ENCODE measurements at places on chromosomes 13 and 19.

DNA sequence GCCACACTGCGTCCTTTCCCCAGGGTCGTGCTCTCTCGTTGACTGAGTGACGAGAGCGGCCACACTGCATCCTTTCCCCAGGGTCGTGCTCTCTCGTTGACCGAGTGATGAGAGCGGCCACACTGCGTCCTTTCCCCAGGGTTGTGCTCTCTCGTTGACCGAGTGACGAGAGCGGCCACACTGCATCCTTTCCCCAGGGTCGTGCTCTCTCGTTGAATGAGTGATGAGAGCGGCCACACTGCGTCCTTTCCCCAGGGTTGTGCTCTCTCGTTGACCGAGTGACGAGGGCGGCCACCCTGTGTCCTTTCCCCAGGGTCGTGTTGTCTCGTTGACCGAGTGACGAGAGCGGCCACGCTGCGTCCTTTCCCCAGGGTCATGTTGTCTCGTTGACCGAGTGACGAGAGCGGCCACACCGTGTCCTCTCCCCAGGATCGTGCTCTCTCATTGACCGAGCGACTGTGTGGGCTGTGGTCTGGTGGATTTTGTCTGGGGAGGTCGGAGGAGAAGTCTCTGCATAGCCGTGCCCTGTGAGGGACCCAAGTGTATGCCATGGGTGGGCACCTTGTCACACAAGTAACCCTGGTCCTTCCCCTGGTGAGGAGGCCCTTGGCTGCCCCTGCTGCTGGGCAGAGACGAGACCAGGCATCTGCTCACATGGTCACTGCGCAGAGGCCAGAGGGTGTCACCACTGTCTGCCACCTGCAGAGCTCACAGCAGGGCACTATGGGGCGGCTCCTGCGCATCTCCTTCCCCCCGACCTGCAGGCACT is 107.7 kb downstream of the KDM4B start:
- DNase-seq: no peak

GRCh38 chr13:61935710-61936109 is 520.1 kb upstream of the PCDH20 start:
- no peak for DNase-seq

DNA sequence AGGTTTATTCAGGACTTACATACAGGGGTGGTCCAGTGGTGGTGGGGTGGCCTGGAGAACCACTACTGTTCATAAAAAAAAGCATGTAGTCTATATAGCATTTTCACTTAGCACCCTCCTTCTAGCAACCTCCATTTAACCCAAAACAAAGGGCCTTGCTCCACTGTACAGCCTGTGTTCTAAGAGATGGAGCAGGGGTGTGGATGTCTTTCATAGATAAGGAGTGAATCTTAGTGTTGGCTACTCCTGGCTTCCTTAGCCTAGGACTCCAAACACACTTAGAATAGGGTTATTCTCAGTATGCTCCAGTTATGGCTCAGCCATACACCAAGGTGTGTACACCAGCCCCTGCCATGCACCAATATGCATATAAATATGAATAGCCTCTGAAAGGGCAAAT is 95.2 kb downstream of the ELF1 start:
- DNase-seq: no peak

DNA sequence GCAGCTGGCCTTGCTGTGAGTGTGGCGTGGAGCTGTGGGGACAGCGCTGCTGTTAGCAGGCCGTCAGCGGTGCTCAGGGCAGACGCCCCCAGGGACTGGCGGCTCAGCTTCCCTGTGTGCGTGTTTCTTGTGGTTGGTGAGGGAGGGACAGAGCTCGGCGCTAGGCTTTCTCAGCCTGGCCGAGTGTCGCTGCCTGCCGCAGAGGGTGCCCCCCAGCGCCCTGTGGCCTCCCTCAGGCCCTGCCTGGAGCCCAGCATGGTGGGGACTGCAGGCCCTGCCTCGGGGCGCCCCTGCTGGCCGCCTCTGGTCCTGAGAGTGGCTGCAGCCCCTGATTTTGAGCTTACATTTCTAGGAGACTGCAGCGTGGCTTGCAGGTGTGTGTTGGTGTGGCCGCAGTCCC is 35.5 kb downstream of the DOT1L start:
- DNase-seq: no peak

DNA sequence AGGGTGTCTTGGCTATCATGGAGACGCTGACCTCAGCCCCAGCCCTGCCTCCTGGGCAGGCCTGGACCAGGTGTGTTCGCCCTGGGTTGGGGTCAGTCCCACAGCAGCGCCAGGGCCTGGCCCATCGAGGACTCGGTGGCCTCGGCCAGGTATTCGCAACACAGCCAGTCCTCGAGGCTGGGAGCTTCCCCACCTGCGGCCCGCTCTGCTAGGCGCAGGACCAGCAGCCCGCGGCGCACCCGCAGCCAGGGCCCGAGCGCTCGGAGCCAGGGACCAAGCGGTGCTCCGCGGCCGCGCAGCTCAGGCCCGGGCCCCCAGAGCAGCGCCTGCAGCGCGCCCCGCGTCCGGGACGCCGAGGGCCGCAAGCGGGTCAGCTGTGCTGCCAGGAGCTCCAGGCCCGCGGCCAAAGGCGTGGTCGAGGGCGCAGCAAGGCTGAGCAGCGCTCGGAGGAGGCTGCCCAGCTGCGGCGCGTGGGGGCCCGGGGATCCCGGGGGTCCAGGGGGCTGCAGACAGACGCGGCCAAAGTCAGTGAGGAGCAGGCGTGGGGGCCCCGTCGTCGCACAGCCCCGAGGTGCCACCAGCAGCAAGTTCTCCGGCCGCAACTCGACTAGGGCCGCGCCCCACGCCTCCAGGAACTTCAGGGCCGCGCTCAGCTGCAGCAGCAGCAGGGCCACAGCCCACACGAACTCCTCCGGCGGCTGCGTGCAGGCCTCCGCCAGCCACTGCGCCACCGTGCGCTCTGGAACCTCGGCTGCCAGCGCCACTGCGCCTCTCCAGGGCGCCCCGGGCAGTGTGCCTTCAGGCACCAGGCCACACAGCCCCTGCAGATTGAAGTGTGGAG is 6.2 kb downstream of the PEAK3 start:
- DNase-seq: no peak

DNA sequence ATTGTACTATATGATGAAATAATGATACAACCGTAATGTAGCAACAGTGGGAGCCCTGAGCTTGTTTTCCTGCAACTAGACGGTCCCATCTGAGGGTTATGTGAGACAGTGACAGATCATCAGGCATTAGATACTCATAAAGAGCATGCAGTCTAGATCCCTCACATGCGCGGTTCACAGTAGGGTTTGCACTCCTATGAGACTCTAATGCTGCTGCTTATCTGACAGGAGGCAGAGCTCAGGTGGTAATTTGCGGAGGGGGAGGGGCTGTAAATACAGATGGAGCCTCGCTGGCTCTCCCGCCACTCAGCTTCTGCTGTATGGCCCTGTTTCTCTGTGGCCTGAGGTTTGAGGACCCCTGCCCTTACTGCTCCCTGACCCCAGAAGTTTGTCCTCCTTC is 13.7 kb downstream of the EPHX3 start:
- DNase-seq: no peak

DNA sequence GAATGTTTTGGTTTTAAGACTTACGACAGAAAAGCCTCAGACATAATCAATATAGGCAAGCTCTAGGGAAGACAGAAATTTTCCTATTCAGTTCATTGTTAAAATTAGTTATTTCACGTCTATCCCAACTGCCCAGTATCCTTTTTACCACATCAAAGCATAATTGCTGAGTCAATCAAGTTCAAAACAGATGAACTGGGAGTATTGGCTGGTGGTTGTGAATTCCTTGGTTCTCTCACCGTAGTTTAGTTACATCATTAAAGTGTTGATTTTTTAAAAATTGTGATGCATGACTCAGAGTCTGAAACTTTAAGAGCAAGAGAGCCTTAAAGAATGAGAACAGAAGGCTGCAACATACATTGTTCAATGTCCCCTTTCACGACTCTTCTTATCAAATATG is 143.3 kb upstream of the FREM2 start:
- no peak for DNase-seq

- no peak for DNase-seq
Measured at GRCh38 chr19:16886305-16886880, 2.4 kb upstream of the F2RL3 start.

GRCh38 chr13:113192279-113192678 is 16.2 kb downstream of the PCID2 start:
- no peak for DNase-seq

DNA sequence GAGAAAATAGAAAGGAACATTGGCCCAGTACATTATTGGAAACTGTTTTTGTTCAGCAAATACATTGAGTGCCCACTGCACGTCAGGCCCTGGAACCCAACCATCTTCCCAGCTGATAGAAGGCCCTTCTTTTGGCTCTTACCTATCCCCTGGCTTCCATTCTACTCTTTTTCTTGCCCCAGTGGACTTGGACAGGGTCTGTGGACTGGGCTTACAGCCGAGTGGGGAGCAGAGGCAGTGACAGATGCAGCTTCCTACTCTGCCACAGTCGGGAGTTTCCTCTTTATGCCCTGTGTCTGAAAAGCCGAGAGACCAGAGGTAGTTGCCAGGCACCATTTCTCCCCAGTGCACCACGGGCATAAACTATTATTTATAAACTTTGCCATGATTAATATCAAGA is 70.4 kb downstream of the ARHGAP35 start:
- DNase-seq: no peak

- DNase-seq: peak; percentile 12
Measured at GRCh38 chr19:54029930-54030490, 33.7 kb downstream of the VSTM1 start.

Data from central memory CD8-positive, alpha-beta T cell (primary cell).